ENCODE measurements at places on chromosomes 5 and 9. TPM values are rescaled to one million over a fixed set of nuclear protein-coding genes. Genes with fewer than 3 reads are reported as not detected.

WDR31 gene
- total RNA-seq: 0.46 TPM

LSM11 gene
- 2.4 TPM for total RNA-seq

CDC25C gene
- total RNA-seq: 25.1 TPM

UGCG gene
- total RNA-seq: 24.4 TPM

ITGA2 gene
- 23.4 TPM for total RNA-seq

SCGB3A2 gene
- total RNA-seq: not detected

DNA sequence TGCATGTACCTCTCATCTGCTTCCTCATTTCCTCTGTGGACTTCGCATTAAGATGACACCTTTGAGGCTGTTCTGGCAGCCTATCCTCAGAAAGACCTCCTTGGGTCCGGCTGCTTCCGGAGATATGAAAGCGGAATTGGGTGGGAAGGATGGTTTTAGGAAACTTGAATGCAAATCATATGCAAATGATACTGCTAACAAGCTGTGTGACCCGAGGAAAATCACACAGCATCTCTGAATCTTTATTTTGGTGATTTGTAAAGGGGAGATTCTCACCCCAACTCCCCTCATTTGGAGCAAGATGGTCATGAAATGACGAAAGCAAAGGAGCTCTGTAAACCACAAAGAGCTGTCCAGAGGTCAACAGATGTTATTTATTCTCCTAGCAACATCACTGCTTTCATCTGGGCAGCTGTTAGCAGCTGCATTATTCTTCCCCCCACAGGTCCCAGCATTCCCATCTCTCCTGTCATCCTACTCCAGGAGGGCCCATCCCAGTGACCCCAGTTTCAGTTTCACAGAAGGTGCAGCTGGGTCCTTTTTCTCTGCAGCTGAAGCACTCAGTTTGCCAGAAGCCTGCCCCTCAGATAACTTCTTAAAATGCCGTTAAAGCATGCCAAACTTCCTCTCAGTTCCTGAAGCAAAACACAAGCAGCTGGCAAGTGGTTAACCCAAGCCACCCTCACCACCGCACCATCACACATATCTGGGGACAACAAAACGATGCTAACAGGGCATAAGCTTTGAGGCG, 269.5 kb downstream of the SEC61B start:
- no peak for DNase-seq

DNA sequence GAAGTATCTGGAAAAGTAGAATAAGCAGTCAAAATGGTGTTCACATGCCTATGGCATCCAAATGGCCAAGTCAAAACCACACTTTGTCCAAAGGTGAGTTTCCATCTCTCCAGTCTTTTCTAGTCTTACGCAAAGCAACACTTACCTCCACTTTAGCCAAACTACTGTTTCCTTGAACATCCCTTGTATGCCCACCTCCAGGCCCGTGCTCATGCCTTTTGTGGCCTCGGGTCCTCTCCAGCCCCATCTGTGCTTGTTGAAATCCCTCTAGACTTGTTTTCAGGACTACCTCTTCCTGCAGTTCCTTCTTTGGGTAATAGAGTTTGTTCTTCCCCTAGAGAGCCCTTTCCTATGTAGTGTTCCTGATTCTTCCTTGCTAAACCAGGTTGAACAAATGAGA, 61.0 kb downstream of the ANGPTL2 start:
- no peak for DNase-seq

GRCh38 chr5:10719965-10720364, 41.1 kb downstream of the DAP start:
- DNase-seq: peak; percentile 50

DNA sequence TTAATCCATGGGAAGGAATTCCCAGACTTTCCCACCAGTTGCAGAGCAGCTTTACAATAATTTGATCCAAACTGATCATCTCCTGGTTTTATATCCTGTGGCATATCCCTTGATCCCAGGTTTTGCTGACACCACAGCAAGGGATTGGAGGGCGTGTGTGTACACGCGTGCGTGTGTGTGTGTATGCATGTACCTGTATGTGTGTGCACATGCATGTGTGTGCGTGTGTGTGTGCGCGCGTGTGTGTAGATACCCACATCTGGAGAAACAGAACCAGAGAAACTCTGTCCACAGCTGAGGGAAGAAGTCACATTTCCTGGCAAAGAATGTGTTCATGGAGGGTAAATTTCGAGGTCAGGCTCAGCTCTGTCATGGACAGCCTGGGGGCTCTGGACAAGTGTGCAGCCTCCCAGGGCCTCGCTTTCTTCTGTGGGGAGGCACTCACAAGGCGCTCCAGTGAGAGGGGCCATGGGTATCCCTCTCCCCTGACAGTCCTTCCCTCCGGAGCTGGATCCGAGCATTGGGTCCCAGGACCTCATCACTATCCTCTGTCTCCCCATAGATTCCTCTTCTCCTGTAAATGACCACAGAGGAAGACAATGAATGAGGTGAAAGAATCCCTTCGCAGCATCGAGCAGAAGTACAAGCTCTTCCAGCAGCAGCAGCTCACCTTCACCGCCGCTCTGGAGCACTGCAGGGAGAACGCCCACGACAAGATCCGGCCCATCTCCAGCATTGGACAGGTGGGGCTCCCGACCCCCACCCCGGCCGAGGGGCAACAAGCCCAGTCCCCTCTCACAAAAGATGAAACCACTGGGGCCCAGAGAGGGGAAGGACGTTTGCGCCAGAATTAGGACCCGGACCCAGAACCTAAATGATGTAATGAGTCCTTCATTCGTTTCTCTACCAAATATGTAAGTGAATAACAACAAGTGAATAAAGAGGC, 4.9 kb downstream of the SPACA9 start:
- no peak for DNase-seq

DNA sequence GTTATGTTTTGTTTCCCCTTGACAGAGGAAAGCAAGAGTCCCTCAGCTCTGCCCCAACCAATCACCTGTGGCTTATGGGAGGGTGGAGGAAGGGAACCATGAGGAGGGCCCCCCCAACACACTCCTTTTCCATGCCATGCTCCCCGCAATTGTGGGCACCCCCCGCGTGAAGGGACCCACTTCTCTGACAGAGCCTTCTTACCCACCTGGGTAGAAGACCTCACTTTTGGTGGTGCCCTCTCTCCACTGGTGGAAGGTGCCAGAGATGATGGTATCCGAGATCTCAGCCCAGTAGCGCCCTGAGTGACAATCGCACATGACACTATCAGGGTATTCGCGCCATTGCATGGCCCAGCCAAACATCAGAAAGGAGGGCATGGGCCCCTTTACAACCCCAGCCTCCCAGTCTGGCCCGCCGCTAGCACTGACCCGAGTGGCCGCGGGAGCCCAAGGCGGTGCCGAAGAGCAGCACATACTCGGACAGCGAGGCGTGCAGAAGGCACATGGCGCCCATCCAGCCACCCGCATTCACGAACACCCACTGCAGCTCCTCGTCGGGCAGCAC, 714 bp downstream of the SIGMAR1 start:
- DNase-seq: no peak

DNA sequence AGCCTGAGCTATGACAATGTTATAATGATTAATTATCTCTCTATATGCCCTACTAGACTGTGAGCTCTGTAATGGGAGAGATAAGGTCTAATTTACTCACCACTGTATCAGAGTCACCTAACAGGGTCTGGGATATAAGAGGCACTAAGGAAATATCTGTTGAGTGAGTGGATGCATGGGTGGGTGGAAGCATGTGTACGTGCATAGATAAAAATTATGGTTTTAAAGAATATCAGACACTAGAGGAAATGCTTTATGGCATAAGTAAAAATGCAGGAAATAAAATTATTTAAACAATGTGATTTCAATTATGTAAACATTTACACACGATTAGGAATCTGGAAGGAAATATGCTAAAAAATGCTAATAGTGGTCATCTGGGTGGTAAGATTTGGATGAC, 137.8 kb downstream of the SPOCK1 start:
- no peak for DNase-seq

DNA sequence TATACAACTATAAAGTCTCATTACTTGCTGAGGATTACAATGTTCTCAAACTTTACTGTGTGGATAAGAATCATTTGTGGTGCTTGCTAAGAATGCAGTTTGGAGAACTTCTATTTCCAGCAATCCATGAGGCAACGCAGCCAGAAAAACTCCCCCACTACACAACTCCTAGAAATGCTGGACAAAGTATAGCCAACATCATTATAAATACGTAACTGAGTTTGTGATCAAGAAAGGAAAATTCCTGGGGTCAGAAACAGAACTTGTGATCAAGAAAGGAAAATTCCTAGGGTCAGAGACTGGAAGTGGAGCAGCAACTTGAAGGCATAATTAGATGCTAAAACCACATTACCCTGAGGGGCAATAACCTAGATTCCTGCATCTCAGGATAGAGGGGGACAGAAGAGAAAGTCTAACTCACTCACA, 81.1 kb downstream of the MAT2B start:
- no peak for DNase-seq

DNA sequence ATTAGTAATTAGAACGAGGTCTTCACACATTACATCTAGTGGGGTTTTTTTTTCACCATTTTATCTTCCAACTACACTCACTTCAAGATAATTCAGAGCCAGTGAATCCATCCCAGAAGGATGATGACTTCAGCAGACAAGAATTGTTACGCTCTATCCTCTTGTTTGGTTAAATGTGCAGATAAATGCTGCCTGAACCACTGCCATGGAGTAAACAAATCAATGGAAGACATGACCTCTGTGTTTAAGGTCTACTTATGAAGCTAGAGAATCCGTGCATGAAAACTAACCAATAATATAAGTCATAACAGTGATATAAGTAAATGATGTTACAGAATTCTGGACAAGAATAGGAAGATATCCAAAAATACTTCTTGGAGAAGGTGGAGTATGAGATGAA, 602.6 kb downstream of the TLR4 start:
- no peak for DNase-seq

GRCh38 chr9:84045481-84046097, 65.0 kb downstream of the RMI1 start:
- DNase-seq: no peak

DNA sequence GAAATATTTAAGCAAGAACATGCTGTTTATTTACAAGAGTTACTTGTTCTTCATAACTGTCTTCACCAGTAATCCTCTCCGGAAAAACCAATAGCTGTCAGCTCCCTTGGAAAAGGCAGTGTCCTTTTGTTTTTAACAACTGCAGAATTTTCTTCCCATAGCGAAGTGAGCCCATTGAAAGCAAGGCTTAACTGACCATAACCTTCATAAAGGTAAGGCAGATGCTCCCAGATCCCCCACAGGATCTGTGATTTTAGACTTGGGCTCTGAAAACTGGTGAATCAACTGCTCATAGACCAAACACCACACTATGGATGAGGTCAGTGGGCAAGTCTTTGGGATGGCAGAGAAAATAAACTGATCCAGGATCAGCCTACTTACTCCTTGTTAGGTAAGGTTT, 155.0 kb downstream of the GLIS3 start:
- no peak for DNase-seq

Data from H4 (cell line).